ENCODE measurements at places on chromosomes 3 and 15.

- DNase-seq = no peak
These were observed 7.1 kb downstream of the RAD51 start for GRCh38 chr15:40702077-40702476.

- DNase-seq = no peak
These were observed 2.5 kb downstream of the GRAMD2A start for GRCh38 chr15:72195101-72195511.

DNA sequence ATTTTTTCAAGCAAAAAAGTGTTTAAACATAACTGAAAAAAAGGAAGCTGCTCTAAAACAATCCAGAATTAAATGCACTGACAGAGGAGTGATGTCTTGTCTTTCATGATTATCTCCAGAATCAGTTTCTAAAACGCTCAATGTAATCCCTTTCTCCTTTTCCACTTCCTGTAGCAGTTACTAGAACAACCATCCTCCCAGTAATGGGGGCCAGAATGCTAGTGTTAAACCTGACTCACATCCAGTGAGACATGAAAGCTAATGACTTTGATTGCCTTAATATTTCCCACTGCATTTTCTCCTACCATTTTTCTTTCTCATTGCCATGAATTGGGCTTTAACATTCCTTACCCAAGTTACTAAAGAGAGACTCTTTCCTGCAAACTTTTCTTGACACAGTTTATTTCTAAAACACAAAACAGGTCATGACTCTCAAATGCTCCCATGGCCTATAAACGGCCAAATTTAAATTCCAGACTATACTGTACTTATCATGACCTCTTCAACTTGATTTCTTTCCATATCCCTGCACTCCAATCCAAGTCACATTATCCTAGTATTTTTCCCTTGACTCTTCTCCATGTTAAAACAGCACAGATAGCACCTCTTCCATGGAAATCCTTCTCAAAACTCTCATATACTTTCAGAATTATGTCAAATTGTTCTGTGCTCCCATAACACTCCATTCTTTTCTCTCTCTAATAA, 341.4 kb downstream of the NAALADL2 start:
- DNase-seq = no peak

- DNase-seq = no peak
These were observed 156.1 kb downstream of the ROBO2 start for GRCh38 chr3:77195766-77196545.

- DNase-seq = no peak
These were observed 114.2 kb upstream of the TJP1 start for GRCh38 chr15:29936353-29937049.

GRCh38 chr3:195873281-195873887, 35.0 kb downstream of the TNK2 start:
- DNase-seq = no peak

DNA sequence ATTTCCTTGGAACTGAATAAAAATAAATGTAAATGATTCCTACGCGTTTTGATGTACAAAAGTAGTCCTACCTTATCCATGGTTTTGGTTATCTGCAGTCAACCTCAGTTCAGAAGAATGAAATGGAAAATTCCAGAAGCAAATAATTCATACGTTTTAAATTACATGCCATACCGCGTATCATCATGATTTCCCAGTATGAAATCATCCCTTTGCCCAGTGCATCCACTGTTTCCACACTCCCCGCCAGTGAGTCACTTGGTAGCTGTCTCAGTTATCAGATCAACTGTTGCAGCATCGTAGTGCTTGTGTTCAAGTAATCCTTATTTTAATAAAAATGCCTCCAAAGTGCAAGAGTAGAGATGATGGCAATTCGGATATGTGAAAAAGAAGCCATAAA, 9.1 kb upstream of the MFSD1 start:
- no peak for DNase-seq

- no peak for DNase-seq
These were observed 61.1 kb downstream of the AMOTL2 start for GRCh38 chr3:134312873-134313846.

DNA sequence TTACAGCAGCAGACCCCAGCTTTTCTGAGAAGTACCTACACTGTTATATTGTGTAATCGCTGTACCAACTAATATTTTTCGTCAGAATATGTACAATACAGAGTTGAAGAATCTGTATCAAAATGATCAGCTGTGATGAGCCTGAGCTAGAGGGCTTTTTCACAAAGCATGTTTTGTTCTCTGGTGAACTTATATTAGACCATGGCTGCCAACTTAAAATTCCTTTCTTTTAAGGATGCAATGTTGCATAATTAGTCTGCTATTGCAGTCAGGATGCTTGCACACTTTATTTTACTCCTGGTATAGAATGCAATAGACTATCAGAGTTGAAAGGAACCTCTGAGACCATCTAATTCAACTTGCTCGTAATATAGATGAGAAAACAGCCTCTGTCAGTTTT, 127.8 kb downstream of the RBMS3 start:
- DNase-seq = no peak

DNA sequence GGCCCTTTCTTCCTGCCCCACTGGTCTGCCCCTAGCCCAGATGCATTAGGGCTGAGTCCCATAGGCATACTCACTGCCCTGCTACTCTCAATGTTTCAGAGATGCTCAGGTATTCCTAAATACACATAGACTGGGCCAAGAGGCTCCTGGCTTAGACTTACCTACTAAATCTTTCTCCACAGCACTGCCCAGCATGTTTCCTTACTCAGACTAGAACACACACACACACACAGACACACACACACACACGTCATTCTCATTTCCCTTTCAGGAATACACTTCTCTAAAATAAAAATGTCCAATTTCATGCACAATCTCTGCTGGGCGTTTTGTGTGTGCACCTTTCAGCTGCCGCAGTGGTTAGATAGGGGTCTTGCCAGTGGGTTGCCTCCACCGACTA, 175.7 kb downstream of the FAM43A start:
- DNase-seq = no peak

DNA sequence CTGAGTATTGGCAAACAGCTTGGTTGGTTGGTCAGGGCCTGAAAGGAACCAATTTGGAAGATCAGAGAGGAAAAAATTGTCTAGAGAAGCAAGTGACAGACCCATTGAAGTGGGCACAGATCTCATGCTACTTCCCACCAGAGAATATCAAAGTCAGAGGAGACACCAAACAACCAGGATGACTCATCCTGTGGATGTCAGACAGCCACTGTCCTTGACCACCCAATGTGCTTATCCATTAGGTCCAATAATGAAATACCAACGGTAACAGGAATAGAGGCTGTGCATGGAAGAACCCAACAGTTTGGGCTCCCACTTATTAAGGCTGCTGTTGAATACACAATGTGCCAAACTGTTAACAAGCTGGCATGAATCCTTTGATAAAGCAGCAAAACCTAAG, 323.1 kb upstream of the ATP11B start:
- DNase-seq = no peak

DNA sequence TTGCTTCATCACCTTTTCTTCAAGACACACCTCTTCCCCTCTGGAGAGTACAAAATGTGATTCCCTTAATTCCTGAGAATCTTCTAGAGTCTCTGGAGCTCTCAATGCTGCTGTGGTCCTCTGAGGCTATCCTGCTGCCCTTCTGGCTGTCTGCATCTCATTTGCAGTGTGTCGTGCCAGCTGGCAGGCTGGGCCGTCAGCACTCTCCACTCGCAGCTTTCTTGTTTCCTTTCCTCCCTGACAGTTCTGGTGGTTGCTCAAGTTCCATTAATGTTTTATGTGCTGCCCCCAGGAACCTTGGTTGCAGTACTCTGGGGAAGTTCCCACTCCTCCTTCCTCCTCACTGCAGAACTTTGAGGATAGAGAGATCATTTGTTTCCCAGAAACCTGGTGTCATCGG, 210.8 kb upstream of the ROPN1 start:
- DNase-seq = peak; percentile 50

- no peak for DNase-seq
These were observed 7.2 kb upstream of the GATM start for GRCh38 chr15:45385590-45385989.

- DNase-seq = no peak
These were observed 3.7 kb upstream of the WDR82 start for GRCh38 chr3:52281981-52282801.

DNA sequence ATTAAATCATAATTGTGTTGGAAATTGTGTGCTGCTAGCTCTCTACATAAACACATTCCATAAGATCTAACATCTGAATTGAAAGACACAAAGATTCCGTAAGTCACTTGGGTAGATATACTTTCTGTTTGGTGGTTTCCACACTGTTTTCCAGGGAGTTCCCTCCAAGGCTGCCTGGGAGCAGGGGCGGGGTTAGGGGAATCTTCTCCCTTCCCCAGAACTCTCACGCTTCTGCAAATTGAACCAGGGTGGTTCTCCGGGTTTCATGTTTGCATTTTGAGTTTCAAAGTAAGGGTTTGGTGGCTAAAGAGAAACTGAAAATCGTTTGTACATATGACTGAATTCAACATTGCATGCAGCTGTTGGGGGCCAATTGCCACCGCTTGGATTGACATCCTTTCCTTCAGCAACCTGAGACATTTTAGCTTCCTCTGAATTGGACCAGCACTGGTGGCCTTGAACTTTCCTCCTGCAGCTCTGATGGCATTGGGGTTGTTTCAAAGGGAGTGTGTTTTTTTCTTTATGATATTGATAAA, 192.7 kb upstream of the FEZF2 start:
- no peak for DNase-seq

DNA sequence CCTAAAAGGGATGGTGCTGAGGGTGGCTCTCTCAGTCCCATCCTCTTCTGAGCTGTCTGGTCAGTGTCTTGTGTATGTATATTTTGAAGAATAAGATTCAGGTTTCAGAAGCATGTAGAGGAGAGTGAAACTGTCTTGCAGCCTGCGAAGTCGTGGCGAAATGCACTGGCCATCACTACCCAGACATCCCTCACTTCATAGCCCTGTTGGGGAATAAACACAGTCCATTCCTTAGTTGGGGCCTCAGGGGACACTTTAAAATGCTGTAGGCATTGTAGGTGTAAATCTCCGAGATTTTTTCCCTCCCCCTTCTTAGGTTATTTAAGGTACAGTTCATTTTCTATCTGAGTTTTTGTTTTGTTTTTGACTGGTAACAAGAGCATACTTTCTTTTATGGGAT, 93.8 kb downstream of the DNASE1L3 start:
- DNase-seq = no peak

GRCh38 chr3:126903521-126903920, 79.4 kb upstream of the PLXNA1 start:
- DNase-seq = no peak

GRCh38 chr15:89836267-89837133, 21.8 kb upstream of the ANPEP start:
- DNase-seq = no peak

DNA sequence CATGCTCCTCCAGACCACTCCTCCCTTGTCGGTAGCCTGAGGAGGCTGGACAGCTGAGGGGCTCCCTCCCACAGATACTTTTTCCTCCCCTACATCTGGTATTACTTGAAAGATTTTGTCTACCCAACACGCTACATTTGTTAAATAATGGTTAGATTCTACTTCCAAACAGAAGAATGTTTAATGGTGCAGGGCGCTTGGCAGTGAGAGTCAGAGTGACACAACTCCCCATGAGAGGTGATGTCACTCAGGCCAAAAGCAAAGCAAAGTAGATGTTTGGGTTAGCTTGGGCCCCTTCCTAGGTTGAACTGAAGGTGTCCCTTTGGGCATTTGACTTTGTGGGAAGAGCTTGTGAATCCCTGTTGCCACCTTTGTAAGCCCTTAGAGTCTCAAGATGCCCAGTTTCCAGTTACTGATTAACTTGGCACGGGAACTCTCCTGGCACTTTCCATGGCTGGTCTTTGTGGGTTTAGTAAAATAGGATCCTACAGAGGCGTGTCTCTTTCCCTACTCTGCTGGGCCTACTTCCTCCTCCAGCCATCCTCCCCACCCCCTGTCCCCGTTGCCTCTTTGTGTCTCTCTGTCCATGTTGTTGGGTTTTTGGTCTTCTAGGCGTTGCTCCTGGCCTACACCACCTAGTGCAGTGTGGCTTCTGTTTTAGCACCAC, 5.6 kb downstream of the LIMD1 start:
- DNase-seq = no peak

- no peak for DNase-seq
These were observed 38.6 kb downstream of the UMPS start for GRCh38 chr3:124768812-124769211.

DNA sequence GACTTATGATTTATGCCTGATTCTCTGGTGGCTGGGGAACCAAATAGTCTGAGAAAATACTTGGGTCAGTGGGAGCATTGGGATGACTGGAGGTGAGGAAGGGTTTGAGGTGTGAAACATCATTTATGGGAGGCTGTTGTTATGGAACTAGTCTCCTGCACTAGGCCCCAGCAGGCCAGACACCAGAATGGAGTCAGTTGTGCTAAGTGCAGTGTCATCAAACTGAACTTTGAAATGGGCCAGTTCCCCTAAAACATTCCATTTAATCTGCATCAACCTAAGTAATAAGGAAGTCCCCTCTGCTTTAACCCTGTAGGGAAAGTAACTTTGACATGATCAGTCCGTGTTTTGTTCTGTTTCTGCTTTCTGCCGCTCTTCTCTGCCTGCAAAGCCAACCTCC, 44.9 kb upstream of the KLHL25 start:
- DNase-seq = no peak

DNA sequence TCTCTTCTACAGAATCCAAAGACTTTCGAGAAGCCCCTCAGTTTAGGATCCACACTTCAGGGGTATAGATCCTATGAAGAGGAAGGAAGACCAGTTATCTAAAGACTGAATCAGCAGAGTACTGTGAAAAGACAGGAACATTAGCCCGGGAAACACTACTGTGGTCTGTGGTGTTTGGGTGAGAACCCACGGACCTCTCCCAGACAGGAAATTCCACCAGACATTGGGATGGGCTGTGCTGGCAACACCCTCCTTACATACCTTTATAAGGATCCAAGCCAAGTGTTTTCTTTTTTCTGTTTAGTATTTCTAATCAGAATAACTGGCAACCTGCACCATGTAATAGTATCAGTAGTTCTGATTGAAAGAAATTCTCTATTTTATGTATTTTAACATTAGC, 14.1 kb downstream of the TMEM207 start:
- no peak for DNase-seq

GRCh38 chr3:45567730-45568172, 26.8 kb upstream of the LIMD1 start:
- no peak for DNase-seq

- peak; percentile 95 for DNase-seq
These were observed 26.4 kb upstream of the HERC1 start for GRCh38 chr15:63860155-63860554.

GRCh38 chr15:25331404-25331803, 107.4 kb downstream of the UBE3A start:
- no peak for DNase-seq

- DNase-seq = no peak
These were observed 36.6 kb upstream of the MAGI1 start for GRCh38 chr3:66075281-66075680.

DNA sequence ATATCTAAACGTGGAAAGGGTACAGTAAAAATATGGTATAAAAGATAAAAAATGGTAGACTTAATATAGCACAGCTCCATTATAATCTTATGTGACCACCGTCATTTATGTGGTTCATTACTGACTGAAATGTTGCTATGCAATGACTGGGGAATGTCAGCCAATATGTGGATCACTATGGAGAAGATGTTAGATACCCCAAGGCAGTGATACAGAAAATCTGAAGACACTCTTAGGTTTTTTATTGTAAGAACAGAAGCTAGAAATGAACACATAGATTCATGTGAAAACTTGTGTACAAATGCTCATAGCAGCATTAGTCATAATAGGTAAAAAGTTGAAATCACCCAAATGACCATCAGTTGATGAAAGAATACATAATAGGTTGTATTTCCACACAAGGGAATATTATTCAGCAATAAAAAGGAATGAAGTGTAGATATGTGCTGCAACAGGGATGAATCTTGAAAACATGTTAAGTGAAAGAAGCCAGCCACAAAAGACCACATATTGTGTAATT, 18.4 kb downstream of the MEF2A start:
- DNase-seq = no peak

- DNase-seq = no peak
These were observed 114.9 kb downstream of the GMNC start for GRCh38 chr3:190747571-190747970.
